ENCODE measurements at places on chromosomes 2 and 18.

- no peak for DNase-seq
Observed at GRCh38 chr2:71277147-71277475, 50.2 kb upstream of the PAIP2B start.

DNA sequence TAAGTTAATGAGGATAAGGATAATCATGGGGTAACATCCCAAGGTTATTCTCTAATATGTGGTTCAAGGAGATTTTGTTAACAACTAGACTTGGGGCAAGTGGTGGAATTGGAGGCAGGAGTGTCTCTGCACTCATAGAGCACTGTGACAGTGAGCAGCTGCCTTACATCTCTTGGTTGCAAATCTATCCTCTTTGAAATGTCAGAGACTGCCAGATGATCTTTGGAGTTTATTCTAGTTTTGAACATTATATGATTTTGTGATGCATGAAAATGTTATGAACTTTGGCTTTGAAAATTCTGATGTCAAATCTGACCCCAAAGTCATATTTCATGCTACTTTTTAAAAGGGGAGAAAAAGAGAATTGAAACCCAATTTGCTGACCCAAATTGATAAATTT, 861.1 kb downstream of the CNTNAP5 start:
- no peak for DNase-seq

DNA sequence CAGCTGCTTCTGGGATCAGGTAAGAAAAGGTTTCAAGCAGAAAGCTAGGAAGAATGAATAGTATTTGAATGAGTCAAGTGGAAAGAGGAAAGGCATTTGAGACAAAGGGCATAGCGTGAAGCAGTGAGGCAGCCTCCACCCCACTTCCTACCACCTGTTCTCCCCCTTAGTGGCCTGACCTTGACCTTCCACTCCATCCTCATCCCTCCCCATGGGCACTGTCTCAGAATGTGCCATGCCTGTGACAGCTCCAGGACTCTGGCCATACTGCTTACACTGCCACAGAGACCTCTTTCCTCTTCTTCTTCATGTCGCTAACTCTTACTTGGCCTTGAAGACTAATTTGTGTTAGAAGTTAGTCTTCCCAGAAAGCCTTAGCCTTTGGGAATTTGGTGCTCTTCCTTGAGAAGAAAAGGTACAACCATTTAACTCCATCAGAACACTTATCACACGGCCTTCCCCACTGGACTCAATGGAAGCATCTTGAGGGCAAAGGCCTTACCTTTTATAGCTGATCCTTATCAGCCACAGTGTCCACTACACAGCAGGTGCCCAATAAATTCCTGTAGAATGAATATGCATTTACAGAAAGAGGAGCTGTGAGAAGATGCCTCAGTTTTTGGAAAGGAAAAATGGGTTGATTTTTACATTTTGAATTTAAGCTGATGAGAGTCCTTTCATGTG, 15.2 kb upstream of the NOSTRIN start:
- no peak for DNase-seq

GRCh38 chr2:157307021-157307420, 18.6 kb downstream of the ERMN start:
- DNase-seq = no peak

DNA sequence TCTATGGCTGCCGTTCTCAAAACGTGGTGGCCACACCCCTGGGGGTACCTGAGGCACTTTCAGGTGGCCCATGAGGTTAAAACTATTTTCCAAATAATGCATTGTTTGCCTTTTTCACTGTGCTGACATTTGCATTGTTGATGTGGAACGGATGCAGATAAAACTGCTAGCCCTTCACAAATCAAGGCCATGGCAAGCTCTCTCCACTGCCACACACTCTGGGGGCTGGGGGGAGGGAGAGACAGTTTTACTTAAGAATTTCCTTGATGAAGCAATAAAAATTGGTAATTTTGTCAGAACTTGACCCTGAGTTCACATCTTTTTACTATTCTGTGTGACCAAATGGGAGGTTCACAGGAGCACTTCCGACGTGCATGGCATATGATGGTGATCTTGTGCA, 22.0 kb upstream of the TGIF1 start:
- no peak for DNase-seq

- no peak for DNase-seq
Observed at GRCh38 chr18:79106084-79106483, 36.9 kb downstream of the ATP9B start.

DNA sequence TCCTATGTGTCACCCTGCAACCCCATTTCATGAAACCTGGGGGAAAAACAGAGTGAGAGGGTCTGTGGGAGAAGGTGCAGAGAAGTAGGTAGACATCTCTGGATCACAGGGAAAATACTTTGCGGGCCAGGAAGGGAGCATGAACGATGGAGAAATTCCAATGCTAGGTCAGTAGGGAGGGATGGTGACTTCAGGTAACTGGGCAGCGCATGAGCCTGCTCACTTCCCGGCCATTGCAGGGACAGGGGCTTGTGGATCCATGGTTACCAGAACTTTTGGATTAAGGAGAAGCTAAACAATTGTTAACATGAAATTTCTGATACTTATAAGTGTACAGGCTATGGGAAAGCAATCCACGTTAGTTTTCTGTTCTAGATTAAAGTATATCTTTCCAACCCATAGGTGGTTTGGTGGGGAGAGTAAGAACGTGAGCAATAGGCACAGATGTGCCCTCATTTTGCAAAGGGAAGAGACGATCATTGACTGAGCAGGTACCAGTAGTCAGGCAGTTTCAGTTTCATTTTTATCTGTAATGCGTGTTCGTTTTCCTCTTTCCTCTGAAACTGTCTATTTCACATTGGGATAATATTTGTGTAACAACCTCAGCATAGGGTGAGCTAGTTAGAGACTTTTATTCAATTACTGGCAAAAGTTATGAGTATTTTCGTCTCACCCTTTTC, 65.0 kb downstream of the NYAP2 start:
- DNase-seq = no peak

DNA sequence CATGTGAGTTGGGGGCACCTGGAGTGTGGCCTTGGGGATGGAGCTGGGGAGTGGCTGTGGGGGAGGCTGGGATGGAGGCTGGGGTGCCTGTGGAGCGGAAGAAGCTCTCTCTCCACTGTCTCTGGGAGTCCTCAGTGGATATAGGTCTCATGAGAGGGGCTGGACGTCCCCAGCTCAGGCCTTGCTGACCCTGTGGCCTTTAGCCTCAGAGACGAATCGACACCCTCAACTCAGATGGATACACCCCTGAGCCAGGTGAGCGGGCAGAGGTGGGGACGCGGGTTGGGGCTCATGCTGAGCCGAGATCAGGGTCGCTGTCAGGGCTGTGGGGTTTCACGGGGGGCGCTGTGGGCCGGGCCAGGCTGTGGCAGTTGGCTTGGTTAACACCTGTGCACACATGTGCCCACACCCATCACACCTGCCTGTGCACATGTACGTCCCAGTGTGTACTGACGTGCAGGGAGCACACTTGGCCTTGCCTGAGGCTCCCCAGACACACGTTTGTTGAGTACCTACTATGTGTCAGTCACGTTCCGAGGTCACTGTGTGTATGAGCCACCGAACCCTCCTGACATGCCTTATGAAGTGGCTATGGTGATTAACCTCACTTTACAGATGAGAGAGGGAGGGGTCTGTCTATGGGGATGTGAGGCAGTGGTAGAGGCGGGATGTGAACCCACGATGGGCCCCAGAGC, 20.1 kb downstream of the ZAP70 start:
- no peak for DNase-seq

- DNase-seq = no peak
Observed at GRCh38 chr2:20766798-20767644, 55.9 kb downstream of the LDAH start.

GRCh38 chr2:104857262-104858005, 3.5 kb downstream of the POU3F3 start:
- DNase-seq = no peak

DNA sequence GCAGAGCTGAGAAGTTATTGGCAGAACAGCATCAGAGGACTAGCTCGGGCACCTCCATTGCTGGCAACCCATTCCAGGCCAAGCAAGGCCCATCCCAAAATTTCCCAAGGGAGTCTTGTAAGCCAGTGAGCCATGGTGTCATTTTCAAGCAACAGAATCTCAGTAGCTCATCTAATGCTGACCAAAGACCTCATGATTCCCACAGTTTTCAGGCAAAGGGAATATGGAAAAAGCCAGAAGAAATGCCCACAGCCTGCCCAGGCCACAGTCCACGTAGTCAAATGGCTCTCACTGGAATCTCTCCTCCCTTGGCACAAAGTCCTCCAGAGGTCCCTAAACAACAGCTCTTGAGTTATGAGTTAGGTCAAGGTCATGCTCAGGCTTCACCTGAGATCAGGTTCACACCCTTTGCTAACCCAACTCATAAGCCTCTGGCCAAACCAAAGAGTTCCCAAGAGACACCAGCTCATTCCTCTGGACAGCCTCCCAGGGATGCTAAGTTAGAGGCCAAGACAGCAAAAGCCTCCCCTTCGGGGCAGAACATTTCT, 2.6 kb downstream of the SMARCAL1 start:
- DNase-seq = no peak

Data from T-helper 9 cell (primary cell).